ENCODE measurements at places on chromosomes 7 and 10.

GRCh38 chr10:11936389-11937152, 106.0 kb downstream of the UPF2 start:
- DNase-seq: no peak

DNA sequence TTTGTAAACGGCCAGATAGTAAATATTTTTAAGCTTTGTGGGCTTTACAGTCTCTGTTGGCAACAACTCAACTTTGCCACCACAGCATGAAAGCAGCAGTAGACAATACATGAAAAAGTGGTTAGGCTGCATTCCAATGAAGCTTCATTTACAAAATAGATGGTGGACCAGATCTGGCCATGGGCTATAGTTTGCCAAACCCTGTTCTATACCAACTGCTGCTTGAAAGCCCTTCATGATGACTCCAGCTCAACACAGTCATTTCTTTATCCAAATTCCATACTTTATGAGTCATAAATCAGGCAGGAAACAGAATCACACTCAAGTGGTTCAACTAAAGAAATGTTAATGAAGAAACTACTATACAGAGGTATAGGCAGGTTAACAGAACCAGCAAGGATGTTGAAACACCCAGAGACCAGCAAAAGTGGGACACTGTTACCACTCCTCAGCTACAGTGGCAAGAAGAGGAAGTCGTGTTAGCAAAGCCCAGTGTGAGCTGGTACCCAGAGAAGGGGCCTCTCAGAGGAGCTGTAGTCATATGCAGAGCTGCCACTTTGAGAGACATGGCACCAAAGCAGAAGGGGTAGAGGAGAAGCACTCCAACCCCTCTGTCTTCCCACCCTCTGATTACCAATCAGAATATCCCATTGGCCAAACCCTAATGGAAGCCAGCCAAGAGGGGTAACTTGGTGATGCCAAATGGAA, 72.5 kb downstream of the PRLHR start:
- no peak for DNase-seq

- DNase-seq: peak; percentile 12
These were observed 56.2 kb upstream of the NPY start for GRCh38 chr7:24227603-24228359.

GRCh38 chr10:49837051-49837478, 74.9 kb upstream of the OGDHL start:
- DNase-seq: no peak

GRCh38 chr10:69411476-69411875, 5.2 kb downstream of the TACR2 start:
- DNase-seq: no peak

GRCh38 chr7:66860767-66861166, 60.3 kb upstream of the TMEM248 start:
- DNase-seq: no peak

DNA sequence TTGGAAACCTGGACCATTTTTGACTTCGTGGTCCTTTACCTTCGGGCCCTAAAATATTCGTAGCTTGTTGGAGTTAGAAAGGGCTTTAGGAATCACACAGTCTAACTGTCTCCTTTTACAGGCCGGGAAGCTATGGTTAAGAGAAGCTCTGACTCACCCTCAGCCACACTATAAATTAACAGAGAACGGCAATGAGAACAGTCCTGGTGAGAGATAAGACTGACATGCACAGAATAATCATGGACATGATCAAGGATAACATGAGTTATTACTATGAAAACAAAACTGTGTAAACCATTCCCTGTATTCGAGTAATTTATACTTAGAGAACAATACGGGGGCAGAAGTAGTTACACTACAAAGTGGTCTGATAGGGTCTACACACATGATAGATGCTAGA, 162.5 kb upstream of the MALRD1 start:
- no peak for DNase-seq

- DNase-seq: no peak
These were observed 103.1 kb upstream of the PARD3 start for GRCh38 chr10:34918060-34918775.

- DNase-seq: no peak
These were observed 6.2 kb downstream of the ADIRF start for GRCh38 chr10:86974484-86974883.

DNA sequence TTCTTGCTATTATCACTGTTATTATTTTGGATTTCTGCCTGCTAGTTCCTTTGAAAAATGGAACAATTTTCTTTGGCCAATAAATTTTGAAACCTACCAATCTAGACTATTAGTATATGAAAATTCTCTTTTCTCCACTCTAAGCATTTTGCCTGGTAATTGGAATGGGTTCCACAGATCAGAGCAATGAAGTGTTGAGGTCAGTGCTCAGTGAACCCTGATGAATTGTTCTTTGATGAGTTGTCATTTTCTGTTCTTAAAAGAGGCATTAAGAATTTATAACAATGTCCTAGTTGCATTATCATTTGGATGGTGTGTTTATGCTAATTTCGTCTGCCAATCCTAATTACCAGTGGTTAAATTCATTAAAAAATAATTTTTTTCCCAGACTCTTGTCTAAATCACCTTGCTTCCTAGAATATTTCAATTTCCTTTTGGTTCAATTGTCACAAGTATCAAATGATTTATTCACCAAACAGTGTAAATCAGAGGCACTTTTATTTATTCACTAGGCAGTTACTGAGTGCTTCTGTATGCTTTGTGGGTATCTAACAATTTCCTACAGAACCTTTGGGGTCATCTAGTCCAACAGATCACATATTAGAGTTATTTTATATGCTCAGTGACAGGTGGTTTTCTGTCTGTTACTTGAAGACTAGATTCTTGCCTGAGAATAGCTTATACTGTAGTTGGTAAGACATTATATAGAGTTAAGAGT, 239.0 kb downstream of the DNAJB9 start:
- DNase-seq: no peak

DNA sequence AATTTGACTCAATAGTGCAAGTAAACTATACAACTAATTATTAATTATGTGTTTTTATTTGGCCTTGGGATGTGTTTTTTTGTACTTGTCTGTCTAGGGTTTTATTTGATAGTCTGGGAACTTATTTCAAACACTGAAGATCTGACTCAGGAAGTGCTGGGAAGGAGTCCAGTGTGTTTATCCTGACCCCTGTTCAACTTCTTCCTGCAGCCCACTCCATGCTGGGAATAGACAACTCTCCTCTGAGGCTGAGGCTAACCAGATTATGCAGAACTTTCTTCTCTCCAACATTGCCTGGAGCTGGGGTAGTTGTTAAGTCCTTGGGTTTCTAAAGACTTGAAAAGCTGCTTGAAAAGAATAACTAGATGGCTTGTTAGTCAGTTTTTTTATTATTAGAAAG, 6.9 kb downstream of the CISD1 start:
- DNase-seq: no peak

DNA sequence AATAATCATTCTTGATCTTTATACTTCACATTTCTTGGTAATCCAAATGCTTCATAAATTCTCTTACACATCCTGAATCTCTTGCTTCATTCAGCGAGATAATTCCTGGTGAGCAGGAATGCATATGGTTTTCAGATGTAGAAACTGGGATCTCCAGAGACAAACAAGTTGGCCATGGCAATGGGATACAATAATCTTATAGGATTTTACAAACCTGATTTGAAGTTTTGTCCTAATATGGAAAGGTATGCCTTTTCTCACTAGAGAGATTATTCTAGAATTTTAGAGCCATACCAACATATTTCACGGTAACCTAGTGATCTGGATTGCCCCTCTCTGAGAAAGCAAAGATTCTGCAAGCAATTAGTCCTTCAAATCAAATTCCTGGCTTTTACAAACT, 13.1 kb upstream of the TRDMT1 start:
- no peak for DNase-seq

DNA sequence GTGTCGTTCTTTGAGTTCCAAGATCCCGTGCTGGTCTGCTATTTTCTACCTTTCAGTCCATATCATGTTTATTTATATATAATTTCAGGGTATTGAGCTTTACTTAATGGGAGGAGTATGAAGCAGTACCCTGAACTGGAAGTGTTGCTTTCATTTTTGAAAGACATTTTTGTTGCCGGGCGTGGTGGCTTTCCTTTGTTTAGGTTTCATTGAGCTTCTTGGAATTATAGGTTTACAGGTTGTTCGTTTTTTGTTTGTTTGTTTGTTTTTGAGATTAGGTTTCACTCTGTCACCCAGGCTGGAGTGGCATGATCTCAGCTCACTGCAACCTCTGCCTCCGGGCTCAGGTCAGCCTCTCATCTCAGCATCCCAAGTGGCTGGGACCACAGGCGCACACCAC, 7.4 kb downstream of the ZNF487 start:
- no peak for DNase-seq

DNA sequence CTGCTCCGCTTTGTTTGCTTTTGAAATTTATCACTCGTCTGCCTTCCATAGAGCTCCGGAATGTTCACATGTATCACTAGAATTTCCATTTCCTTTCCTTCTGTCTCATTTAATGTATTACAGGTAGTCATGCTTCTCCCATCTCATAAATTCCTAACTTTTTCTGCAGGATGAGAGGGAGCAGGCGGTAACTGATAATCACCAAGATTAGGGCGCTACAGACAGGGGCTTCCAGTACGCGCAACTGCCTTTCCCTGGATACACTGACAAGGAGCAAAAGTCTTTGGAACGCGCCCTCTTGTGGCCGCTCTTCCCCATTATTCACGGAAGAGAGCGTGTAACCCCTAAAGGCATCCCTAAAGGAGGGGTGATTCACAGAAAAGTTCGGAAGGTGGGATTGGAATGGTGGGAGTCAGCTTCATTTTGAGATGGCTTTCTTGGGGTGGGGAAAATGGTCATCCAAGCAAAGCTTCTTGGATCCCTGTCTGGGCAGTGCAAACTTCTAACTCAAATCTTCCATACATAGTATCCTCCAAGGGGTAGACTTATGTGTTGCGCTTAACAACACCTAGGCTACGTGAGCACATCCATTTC, 6.5 kb downstream of the INHBA start:
- no peak for DNase-seq

DNA sequence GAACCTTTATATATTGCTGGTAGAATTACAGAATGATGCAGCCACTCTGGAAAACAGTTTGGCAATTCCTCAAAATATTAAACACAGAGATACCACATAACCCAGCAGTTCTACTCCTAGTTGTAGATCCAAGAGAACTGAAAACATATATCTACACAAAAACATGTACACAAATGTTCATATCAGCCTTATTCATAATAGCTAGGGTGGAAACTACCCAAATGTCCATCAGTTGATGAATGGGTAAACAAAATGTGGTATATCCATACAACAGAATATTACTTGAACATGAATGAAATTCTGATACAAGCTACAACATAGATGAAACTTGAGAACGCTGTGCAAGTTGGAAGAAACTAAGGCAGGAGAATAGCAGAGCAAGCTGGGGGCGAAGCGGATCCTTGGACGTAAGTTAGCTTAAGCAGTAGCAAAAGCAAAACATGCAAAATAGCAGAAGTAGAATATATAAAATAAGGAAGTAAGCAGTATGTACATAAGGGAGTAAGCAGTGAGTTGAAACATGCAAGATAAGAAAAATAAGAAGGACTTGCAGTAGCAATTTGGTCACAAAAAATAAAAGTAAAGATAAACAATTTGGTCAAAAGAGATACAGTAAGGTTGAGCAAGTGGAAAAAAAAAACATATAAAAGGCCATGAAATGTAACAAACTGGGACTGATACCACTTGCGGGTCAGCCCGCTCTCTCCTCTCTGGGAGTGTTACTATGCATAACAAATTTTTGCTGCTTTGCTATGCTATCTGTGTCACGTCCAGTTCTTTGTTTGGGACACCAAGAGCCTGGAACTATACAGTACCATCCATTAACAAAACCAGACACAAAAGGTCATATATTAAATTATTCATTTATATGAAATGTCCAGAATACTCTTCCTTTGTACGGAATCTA, 18.0 kb upstream of the HILPDA start:
- DNase-seq: no peak

DNA sequence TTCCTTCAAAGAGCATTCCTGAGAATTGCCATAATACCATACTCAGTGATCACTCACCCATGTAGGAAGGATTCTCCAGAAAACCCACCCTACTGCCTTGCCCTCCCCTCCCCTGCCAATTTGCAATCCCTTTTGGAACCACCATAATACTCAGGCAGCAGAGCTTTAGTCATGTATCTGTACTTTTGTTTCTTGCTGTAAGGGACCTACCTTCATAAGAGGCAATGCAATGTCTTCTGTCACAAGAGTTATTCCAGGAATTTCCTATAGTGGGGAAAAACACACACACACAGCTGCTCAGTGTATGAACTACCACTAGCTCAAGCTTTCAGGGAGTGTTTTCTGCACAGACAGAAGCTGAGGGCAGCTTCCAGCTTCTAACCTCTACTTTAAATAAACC, 67.0 kb downstream of the GSAP start:
- no peak for DNase-seq
